Testis (tissue), 5 donors: ENCODE measurements at places on chromosomes 4 and X. TPM values are rescaled to one million over a fixed set of nuclear protein-coding genes. Genes with fewer than 3 reads are reported as not detected.

The ARSD gene
- 25.4 TPM for total RNA-seq

The RAB40A gene
- total RNA-seq: 37.9 TPM

The UGT2B17 gene
- not detected for total RNA-seq

The RASGEF1B gene
- 5.5 TPM for total RNA-seq

The MAGED4 gene
- total RNA-seq: 0.39 TPM

The MTM1 gene
- total RNA-seq: 38.5 TPM

The FHDC1 gene
- total RNA-seq: 3.8 TPM

The GYG2 gene
- total RNA-seq: 2.4 TPM

The OCRL gene
- total RNA-seq: 88.2 TPM

The PPP2R2C gene
- total RNA-seq: 13.1 TPM

The ADH1B gene
- 9.4 TPM for total RNA-seq

The SLC38A5 gene
- total RNA-seq: 4.2 TPM

The SSX2 gene
- 5.6 TPM for total RNA-seq

The FGFR3 gene
- 79.6 TPM for total RNA-seq

The LRIT3 gene
- 1.2 TPM for total RNA-seq

The RRAGB gene
- 33.6 TPM for total RNA-seq

The STBD1 gene
- 2.5 TPM for total RNA-seq

The PROM1 gene
- 24.5 TPM for total RNA-seq

The EDNRA gene
- 12.3 TPM for total RNA-seq

The HSFX2 gene
- 4.8 TPM for total RNA-seq

The AFM gene
- total RNA-seq: 0.19 TPM

The SGCB gene
- total RNA-seq: 35.7 TPM

The P2RY8 gene
- 0.24 TPM for total RNA-seq

The GAGE10 gene
- not detected for total RNA-seq

The NPY2R gene
- total RNA-seq: 3.3 TPM

The GUCY1A1 gene
- total RNA-seq: 4.6 TPM

The LGI2 gene
- 0.87 TPM for total RNA-seq

The PABPC1L2B gene
- total RNA-seq: 0.62 TPM

The TBX22 gene
- 93.9 TPM for total RNA-seq

The CT47B1 gene
- total RNA-seq: 17.9 TPM
